Activated CD4-positive, alpha-beta T cell treated with anti-CD3 and anti-CD28 coated beads, Interleukin-2, amount 50 U/mL, for 24 hours (primary cell): ENCODE measurements at places on chromosomes 6 and 20.

- DNase-seq: peak; percentile 69
Observed at GRCh38 chr6:402901-403658, 11.5 kb downstream of the IRF4 start.

DNA sequence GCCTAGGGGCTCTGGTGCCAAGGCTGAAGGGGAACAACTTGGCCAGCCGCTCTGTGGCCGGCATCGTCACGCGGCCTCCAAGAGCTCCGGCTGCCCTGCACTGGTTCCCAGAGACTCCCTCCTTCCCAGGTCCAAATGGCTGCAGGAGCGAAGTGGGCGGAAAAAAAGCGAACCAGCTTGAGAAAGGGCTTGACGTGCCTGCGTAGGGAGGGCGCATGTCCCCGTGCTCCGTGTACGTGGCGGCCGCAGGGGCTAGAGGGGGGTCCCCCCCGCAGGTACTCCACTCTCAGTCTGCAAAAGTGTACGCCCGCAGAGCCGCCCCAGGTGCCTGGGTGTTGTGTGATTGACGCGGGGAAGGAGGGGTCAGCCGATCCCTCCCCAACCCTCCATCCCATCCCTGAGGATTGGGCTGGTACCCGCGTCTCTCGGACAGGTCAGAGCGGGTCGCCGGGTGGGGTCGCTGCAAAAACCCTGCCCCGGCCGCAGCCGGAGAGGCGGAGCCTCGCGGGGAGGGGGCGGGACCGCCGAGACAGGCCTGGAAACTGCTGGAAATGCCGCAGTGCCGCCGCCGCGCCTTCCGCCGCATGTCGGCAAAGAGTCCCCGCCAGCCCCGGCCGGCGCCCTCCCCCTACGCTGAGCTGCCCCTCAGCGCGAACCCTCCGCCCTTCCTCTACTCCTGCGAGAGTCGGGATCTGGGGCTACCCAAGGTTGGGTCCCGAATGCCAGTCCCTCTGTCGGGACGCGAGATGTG lies 814 bp upstream of the HSP90AB1 start:
- DNase-seq: peak; percentile 77

DNA sequence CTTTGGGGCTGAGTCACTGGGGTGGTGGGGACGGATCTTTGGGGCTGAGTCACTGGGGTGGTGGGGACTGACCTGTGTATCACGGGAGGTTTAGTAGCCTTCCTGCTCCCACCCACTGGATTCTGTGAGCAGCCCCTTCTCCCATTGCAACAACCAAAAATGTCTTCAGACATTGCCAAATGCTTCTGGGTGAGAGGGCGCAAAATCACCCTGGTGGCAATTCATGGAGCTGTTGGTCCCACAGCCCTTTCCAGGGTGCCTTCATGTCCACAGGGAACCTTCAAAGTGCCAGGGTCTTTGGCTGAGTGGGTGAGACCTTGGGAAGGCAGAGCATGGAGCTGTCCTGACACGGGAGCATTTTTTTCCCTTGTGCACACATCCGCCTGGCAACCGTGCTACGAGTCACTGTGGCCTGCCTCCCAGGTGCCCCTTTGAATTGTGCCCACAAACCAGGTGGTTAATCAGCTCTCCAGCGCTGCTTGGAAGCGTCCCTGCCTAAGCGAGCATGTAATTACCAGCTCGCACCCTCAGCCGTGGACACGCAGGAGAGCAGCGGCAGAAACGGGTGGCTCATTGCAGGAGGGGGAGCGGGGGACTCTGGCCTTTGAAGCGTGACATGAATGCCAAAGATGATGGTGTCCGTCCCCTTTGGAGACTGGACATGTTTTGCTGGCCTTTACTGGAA lies 27.4 kb upstream of the APCDD1L start:
- DNase-seq: no peak

DNA sequence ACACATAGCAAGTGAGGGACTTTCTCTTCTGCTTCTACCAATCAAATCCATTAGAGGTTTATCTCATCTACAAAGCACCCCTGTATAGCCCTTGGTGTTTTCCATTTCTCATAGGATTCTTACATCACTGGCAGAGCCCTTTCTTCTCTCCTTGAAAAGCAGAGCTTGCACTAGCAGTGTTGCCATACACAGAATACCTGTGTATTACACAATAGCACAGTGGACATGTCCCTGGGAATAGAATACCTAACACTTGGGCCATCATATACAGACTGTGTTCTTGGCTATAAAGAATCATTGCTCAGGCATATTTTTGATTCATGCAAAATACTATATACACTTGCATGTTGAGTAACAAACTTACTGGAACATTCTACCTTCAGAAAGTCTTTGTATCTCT lies 582.0 kb downstream of the KIF16B start:
- no peak for DNase-seq

DNA sequence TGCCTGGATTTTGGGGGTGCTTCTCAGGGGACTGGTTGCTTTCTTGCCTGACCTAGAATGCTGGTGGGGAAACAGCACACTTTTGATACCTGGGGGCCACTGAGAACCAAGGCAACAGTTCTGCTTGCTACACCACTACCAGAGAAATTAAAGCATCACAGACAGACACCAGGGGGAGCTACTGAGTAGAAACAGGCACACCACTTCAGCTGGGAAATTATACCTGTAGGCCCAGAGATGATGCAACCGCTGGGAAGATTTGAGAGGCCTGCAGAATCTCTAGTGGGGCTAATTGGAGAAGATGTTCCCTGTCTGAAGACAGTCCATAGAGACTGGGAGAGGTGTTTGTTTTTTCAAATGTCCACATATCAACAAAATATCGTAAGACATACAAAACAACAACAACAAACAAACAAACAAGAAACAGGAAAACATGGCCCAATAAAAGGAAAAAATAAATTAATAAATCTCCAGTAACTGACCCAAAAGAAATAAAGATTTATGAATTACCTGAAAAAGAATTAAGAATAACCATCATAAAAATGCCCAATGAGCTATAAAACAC lies 129.4 kb upstream of the RIN2 start:
- peak; percentile 43 for DNase-seq

DNA sequence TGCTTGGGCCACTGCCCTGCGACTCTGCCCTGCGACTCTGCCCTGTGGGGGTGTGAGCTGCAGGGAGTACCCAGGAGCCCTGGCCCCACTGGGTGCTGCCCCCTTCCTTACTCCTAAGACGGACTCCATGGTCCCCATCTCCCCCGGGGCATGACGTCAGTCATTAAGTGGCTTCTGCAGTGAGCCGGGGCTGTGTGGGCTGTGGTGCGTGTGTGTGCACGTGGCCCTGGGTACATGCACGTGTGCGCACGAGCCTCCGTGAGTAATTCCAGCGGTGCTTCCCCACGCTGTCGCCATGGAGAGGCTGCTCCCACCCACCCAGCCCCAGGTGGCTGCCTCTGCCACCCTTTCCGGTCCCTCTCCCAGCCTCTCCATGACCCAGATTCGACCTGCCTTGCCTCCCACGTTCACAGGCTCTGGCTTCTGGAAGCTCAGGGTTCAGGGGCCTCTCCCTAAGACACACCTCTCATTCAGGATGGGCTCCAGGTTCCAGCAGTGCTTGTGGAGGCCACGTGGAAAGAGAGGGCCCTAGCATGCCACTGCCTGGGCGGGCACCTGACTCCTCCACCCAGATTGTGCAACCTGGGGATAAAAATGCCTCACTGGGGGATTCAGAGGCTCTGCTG lies 88.3 kb downstream of the DLGAP4 start:
- no peak for DNase-seq

DNA sequence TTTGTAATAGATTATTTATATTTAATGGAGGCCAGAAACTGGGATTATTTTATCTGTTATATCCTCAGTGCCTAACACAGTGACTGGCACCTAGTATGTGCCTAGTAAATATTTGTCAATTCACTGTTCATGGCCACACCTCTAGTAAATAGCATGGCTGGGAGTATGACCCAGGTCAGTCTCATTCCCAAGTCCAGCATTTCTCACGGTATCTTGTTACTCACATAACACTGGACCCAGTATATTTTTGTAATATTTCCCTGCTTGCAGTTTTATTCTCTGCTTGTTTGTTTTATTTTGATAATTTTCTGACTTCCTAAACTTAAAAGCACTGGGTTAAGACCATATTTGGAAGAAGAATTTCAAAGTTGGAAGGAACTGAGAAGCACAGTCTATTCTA lies 47.7 kb downstream of the CTNNBL1 start:
- DNase-seq: no peak

GRCh38 chr6:96394727-96395126 lies 126.9 kb upstream of the UFL1 start:
- DNase-seq: no peak

GRCh38 chr6:90722648-90723047 lies 135.8 kb upstream of the MAP3K7 start:
- no peak for DNase-seq

- DNase-seq: no peak
Observed at GRCh38 chr6:41757931-41758640, 10.9 kb upstream of the PGC start.

GRCh38 chr20:38579921-38580320 lies 1.1 kb upstream of the ADIG start:
- DNase-seq: no peak

- no peak for DNase-seq
Observed at GRCh38 chr6:169000022-169000421, 253.6 kb downstream of the THBS2 start.

- DNase-seq: no peak
Observed at GRCh38 chr6:145031962-145032361, 703.4 kb downstream of the EPM2A start.

DNA sequence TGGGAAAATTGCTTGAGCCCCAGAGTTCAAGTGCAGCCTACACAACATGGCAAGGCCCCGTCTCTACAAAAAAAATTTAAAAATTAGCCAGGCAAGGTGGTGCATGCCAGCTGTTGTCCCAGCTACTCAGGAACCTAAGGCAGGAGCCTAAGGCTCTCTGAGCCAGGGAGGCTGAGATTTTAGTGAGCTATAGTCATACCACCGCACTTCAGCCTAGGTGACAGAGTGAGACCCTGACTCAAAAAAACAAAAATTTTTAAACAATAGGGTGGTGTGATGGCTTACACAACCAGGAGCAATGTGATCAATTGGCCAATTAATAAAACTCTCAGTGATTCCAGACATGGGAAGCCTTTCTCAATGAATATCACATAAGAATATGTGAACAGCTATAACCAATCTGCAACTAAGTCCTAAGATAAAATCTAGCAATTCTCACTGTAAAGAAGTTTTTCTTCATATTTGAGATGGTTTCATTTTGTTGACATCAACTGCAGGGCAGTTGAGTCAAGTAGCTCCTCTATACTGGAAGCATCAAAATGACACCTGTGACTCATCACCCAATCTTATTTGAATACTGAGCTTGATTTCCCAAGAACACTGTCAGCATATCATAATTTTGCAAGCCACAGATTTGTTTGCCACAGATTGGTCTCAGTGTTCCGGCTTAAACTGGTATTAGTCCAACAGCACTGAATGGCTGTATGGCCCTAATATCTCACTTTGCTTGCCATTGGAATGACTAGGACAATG lies 169.0 kb upstream of the GJE1 start:
- DNase-seq: no peak

- no peak for DNase-seq
Observed at GRCh38 chr20:53847139-53847836, 223.1 kb downstream of the BCAS1 start.

DNA sequence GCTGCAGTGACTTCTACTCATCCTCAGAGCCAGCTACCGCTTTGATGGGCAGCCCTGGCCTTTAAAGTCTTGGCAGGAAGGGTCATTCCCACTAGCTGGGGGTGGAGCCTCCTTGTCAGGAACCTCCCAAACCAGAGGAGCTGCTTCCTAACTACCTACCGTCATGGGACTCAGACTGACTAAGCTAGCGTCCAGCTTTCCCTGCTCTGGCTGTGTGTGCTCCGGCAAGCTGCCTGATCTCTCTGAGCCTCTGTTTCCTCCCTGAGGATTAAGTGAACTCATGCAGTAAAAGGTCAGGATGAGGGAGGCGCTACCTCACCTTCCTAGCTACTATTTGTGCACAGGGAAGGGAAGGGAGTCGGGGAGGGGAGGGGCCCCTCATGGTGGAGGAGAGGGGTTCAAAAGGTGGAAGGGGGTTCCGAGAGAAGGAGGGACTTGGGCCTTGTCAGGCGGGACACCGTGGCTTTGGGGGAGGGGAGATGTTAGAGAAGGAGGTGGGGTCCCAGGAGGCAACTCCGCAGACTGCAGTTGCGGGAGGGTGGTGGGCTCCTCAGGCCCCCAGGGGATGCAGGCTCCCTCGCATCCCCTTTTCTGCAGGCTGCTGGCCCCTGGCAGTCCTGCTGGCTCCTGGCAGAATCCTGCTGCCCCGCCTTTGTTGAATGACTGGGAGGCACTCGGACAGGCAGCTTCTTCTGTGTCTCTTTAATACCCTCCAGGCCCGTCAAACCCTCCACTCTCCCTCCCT lies 9.8 kb downstream of the DUSP15 start:
- no peak for DNase-seq

DNA sequence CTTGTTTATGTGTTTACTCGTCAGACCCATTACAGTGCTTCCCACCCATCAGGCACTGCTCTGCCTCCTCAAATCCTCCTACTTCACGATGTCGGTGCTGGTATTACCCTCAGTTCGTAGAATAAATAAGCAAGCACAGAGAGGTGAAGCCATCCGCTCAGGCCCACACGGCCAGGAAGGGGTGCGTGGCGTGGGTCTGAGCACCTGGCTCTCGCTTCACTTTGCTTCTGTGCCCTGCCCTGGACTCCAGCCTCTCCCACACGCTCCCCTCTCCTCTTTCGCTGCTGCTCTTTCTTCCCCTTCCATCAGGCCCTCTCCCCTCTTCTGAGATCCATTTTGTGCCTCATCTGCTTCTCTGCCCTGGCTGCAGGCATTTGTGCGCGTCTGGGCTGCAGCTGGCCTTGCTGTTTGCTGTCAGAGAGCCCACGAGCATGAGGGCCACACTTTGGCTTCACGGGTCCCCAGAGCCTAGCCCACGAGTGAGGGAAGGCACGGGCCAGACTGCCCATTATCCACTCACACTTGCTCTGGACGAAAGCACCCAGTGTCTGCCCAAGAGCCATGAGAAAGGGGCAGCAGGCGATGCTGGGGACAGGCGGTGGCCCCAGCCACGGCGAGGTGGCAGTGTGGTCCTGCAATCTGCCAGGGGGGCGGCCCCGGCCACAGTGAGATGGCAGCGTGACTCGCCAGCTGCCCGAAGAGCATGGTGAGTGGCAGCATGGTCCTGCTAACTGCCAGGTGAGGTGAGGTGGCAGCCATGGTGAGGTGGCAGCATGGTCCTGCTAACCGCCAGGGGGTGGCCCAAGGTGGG lies 96.2 kb upstream of the MPC1 start:
- no peak for DNase-seq

GRCh38 chr6:45192556-45192955 lies 135.6 kb upstream of the RUNX2 start:
- DNase-seq: no peak

- no peak for DNase-seq
Observed at GRCh38 chr6:149961728-149962425, 1.9 kb upstream of the ULBP1 start.

- no peak for DNase-seq
Observed at GRCh38 chr6:22221630-22222029, 75.2 kb downstream of the PRL start.

GRCh38 chr6:47922391-47922790 lies 140.6 kb downstream of the OPN5 start:
- no peak for DNase-seq
